ENCODE measurements at places on chromosomes 4 and X.

DNA sequence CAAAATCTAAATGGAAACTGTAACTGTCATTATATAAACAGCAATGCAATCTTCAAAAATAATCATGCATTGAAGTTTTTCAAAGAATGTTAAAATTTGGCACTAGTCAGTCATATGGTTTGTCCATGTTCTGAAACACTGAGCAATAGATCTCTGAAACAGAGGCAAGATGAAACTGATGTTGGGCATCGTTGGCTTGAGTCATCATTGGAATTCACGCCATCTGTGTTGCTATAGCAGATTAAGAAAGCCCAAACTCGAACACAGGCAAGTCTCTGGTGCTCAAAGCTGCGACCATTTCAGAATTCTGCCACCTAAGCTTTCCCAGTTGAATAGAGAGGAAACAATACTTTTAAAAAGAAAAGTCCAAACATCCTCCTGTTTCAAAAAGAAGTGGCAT, 114.1 kb upstream of the PPARGC1A start:
- DNase-seq: no peak

- no peak for DNase-seq
Measured at GRCh38 chr4:1998296-1998695, 10.5 kb downstream of the NELFA start.

DNA sequence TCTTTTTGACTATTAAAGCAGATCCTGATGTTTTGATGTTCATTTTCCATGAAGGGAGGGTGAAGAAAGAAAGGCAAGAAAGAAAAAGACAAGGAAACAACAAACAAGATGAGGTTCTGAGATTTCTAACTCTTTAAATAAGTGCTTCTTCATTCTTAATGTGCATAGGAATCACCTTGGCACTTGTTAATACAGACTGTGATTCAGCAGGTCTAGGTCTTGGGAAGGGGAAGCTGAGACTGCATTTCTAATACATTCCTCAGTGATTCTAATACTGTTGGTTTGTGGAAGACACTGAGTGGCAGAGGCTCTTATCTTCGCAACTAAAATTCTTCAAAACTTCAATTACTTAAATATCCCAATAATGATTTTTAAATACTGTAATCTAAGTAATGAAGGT, 95.2 kb upstream of the NAP1L5 start:
- DNase-seq: no peak

DNA sequence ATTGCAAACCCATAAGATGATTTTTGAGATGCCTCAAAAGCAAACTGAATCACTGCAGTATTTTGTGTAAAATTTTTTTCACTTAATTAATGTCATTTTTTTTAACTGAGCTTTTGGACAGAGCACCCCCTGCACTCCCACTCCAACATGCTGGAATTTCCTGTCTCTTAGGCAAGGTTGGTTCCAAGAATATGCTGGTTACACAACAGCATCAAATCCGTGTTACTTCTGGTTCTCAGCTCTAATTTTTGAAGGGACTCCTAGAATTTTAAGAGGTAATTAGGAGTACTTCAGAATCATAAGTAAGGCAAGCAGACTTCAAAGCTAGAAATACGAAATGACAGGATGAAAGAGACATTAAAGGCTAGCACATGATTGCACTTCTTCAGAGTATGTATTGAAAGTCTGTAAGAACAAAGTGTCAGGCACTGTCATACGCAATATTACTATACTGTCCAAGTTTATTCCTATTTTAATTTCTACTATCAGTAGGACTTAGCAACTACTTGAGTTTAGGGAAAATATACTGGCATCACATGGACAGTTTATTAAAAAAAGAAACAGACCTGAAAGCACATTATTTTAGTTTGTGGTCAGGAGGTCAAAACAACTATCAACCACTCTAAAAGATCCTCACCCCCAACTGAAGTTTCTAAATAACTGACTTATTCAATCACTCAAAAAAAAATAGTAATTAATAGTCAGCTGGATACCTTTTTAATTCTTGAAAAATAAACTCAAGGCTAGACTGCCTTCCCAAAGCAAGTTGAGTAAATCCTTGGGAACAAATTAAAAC, 1.6 kb upstream of the JCHAIN start:
- no peak for DNase-seq

DNA sequence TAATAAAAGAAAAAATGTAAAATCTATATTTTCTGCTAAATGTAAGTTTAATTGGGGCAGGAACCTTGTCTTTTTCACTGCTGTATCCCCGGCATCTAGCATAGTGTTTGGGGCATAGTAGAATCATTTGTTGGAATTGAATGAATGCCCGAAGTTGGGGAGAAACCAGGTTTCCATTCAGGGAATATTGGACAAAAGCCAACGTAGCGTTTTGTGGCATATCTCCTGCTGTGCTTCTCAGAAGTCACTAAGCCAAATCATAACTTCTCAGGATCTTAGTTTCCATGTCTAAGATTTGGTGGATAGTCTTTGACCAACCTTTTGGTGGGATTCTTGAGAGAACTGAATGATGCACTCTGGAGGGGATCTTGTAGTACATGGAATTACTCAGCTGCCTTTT, 42.0 kb upstream of the PGRMC2 start:
- no peak for DNase-seq

- no peak for DNase-seq
Measured at GRCh38 chrX:138794246-138794645, 82.7 kb upstream of the FGF13 start.

DNA sequence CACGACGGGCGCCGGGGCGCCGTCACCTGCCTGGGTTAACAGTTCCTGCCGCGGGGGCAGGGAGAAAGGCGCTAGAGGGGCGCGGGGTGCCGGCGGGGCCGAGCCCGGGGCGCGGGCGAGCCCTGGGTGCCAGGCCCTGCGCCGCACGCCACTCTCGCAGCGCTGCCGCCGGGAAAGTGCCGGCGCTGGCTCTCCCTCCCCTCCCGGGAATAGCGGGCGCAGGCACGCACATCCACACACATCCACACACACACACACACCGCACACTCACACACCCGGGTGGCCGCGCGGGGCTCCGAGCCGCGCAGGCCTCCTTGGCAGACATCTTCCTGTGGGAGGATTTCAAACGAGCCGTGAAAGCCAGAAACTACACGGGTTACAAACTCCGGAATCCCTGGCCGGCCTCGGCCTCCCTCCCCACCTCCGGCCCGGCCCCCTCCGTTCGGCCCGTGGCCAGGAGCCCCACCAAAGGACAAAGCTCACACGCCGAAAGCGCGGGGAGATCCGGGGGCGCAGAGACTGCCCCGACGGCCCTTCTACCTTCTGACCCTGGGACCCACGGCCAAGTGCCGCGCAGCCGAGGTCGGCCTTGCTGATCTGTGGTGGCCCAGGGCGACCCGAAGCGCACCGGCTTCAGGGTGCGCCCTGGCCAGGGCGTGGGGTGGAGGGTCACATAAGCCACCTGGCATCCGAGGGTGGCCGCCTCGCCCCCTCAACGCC, 92.3 kb downstream of the BCOR start:
- DNase-seq: peak; percentile 12

DNA sequence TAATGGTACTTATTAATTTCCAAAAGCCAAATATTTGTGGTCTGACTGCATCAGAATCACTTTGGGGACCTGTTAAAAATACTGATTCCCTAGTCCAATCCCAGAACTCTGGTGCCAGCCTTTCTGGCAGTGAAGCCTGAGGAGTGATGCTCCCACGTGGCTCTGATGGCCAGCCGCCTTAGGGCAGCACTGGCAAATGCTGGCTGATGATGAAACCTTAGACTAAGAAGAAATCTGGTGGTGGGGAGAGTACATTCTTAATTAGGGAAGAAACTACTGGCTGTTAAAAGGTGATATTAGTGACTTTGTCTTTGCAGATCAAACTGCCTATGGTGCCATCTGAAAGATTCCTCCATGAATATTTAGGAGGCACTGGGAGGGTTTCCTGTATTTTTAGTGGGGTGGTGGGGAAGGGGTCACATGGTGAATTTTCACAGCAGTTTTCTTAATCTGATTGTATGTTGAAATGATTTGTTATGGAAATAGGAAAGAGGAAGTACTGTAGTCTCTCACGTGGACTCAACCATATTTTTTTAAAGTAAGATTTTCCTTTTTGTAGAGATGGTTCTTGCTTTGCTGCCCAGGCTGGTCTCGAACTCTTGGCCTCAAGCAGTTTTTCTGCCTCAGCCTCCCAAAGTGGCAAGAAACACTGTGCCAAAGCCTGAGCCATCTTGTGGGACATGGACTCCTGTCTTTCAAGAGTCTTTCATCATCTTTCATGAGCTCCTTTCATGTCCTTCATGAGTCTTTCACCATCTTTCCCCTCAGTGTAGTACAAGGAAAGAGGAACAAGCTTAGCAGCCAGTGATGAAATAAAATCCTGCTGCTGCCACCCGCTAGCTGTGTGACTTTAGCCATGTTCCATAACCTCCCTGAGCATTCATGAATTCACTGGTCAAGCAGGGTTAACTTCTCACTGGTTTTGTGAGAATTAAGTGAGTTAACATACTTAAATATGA, 90.8 kb downstream of the ZNF330 start:
- no peak for DNase-seq

Measured in activated naive CD4-positive, alpha-beta T cell (primary cell).